ENCODE measurements at places on chromosomes 6 and 20. TPM values are rescaled to one million over a fixed set of nuclear protein-coding genes. Genes with fewer than 3 reads are reported as not detected.

CST4 gene
- not detected for total RNA-seq

TRPC4AP gene
- total RNA-seq, result 48.8 TPM

ETV7 gene
- 2.5 TPM for total RNA-seq

- DNase-seq, result no peak
- no peaks in the 10 kb centered on the region for H3K27me3 ChIP-seq
- H3K36me3 ChIP-seq, result no peaks in the 10 kb centered on the region
- peaks cover 3% of the 10 kb centered on the region for H3K4me1 ChIP-seq
Observed at GRCh38 chr20:33299111-33299603, 16.1 kb downstream of the BPIFB1 start.

- H3K27ac ChIP-seq, result no peak overlapping the region
- no peaks in the 10 kb centered on the region for H3K36me3 ChIP-seq
- no peak for DNase-seq
- H3K27me3 ChIP-seq, result no peaks in the 10 kb centered on the region
- no peaks in the 10 kb centered on the region for H3K4me1 ChIP-seq
Observed at GRCh38 chr6:107550241-107550840, 60.4 kb downstream of the SOBP start.

GRCh38 chr6:132888701-132889100 lies 74.3 kb downstream of the RPS12 start:
- no peaks in the 10 kb centered on the region for H3K4me1 ChIP-seq
- H3K36me3 ChIP-seq, result no peaks in the 10 kb centered on the region
- no peak overlapping the region for H3K4me3 ChIP-seq
- H3K27ac ChIP-seq, result no peak overlapping the region
- no peaks in the 10 kb centered on the region for H3K27me3 ChIP-seq

DNA sequence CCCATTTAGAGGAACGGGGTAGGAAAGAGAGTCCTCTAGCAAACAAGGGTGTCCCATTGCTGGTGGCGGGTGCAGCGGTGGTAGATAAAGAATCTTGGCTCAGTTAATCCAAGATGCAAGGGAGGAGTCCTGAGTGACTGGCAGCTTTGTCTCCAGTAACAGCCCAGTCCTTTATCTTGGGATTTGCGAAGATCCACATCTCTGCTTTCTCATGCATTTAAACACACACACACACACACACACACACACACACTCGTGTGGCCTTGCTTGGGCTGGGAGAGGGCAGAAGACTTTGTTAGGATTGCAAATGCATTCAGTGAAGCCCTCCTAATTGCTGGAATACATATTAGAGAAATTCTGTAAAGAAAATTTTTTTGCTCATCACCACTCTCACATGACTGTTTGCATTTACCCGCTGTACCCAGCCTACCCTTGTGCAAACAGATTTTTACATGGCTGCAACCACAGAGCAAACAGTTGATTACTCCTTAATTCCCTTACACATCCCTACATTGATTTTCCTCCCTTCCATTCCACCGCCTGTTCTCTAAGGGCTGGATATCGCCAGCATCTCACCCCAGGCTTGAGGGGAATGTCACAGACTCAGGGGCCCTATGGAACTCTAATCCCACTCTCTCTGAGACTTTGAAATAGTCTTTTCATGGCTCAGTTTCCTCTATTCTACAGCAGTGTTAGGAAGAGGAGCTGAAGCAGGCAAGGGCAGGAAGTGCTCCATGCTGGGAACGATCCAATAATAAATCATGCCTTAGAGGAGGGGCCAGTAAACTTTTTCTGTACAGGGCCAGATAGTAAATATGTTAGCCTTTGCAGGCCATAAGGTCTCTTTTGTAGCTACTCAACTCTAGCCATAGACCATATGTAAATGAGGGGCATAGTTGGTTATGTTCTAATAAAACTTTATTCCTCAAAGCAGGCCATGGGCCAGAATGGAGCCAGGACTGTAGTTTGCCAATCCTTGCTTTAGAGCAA lies 3.5 kb downstream of the C6orf132 start:
- H3K4me3 ChIP-seq, result peak overlapping the region; percentile 4
- H3K4me1 ChIP-seq, result peaks cover 81% of the 10 kb centered on the region
- peak overlapping the region; percentile 98 for H3K27ac ChIP-seq
- no peak for DNase-seq
- no peaks in the 10 kb centered on the region for H3K27me3 ChIP-seq

GRCh38 chr6:35611240-35611639 lies 77.5 kb downstream of the FKBP5 start:
- peaks cover 32% of the 10 kb centered on the region for H3K4me1 ChIP-seq
- H3K4me3 ChIP-seq, result no peak overlapping the region
- H3K27ac ChIP-seq, result no peak overlapping the region
- peaks cover 96% of the 10 kb centered on the region for H3K36me3 ChIP-seq

DNA sequence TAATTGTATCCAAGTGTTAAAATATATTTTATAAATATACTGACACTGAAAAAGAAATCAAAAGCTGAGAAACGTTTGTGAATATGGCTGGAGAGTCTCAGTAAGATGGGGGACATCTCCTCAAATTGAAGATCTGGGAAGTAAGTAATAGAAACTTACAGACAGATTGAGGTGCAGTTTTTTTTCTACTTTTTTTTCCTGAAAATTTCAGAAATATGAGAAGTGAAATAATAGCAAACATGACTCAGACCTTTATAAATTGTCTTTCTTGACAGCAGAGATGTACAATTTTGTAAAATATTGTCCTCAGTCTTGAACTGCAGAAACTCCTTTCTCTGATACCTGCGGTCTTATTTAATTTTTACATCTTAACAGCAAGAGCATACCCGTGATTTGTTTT lies 347.1 kb downstream of the UTRN start:
- no peaks in the 10 kb centered on the region for H3K27me3 ChIP-seq
- no peak for DNase-seq
- no peaks in the 10 kb centered on the region for H3K4me1 ChIP-seq
- no peak overlapping the region for H3K27ac ChIP-seq
- no peak overlapping the region for H3K4me3 ChIP-seq
- peaks cover 4% of the 10 kb centered on the region for H3K36me3 ChIP-seq

DNA sequence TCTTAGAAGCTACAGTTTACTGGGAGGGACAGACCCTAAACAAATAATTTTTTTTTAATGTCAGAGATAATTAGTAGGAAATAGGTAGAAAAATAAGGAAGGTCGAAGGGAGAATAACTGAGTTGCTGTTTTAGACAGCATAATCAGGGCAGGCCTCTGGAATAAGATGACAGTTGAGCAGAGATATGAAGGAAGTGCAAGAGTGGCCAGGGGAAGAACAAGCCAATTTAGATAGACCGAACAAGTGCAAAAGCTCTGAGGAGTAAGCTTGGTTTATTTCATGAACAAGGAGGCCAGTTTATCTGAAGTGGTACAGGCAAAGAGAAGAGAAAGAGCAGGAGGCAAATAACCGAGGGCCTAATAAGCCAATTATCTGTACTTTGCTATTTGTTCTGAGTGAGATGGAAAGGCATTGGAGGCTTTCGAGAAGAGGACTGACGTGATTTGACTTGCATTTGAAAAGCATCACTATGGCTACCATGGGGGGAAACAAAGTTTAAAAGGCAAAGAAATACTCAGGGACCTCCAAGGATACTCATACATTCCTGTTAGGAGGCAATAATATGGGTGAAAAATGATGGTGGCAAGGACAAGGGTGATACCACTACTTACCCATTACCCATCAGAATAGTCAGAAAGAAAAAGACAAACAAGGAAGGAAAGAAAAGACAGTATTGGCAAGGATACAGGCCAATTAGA lies 19.7 kb downstream of the PROCR start:
- DNase-seq, result no peak
- H3K4me1 ChIP-seq, result no peaks in the 10 kb centered on the region
- no peak overlapping the region for H3K27ac ChIP-seq
- no peak overlapping the region for H3K4me3 ChIP-seq
- H3K27me3 ChIP-seq, result no peaks in the 10 kb centered on the region

DNA sequence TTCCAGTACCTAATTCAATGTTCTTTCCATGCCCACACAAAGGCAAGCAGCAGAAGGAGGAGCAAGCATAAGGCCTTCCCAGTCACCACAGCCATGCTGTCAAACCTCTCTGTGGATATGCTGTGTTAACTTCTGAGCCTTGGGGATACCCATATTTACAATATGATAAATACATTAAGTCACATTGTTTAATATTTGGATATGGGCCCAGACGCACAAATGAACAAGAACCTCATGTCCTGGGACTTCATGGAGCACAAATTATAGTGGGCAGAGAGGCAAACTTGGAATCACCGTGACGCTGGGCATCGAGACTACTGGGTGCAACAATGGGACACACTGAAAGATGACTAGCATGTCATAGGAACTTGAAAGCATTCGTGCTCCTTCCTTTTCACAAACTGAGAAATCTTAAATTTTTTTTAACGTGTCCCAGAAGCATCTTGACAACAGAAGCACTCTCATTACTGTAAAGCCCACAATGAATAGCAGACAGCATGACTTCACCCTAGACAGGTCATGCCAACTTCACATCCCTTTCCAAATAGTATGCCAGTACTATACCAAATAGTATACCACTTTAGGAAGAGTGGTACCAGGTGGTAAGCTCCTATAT lies 16.0 kb downstream of the SOD2 start:
- no peak for DNase-seq
- H3K36me3 ChIP-seq, result peaks cover 41% of the 10 kb centered on the region
- H3K4me3 ChIP-seq, result no peak overlapping the region
- H3K27ac ChIP-seq, result no peak overlapping the region
- H3K27me3 ChIP-seq, result no peaks in the 10 kb centered on the region
- no peaks in the 10 kb centered on the region for H3K4me1 ChIP-seq

- H3K36me3 ChIP-seq, result no peaks in the 10 kb centered on the region
- no peak overlapping the region for H3K4me3 ChIP-seq
- no peaks in the 10 kb centered on the region for H3K27me3 ChIP-seq
- peaks cover 5% of the 10 kb centered on the region for H3K4me1 ChIP-seq
- no peak for DNase-seq
- H3K27ac ChIP-seq, result no peak overlapping the region
Observed at GRCh38 chr6:149343501-149343900, 26.0 kb downstream of the TAB2 start.

GRCh38 chr6:111779031-111779430 lies 94.2 kb downstream of the FYN start:
- DNase-seq, result no peak
- H3K4me1 ChIP-seq, result peaks cover 9% of the 10 kb centered on the region
- no peak overlapping the region for H3K4me3 ChIP-seq
- no peaks in the 10 kb centered on the region for H3K36me3 ChIP-seq

- no peaks in the 10 kb centered on the region for H3K27me3 ChIP-seq
- H3K36me3 ChIP-seq, result no peaks in the 10 kb centered on the region
Observed at GRCh38 chr6:106132153-106132698, 46.1 kb downstream of the PRDM1 start.

GRCh38 chr6:89186762-89187161 lies 30.4 kb downstream of the GABRR1 start:
- no peak overlapping the region for H3K27ac ChIP-seq
- no peaks in the 10 kb centered on the region for H3K36me3 ChIP-seq
- DNase-seq, result no peak
- H3K27me3 ChIP-seq, result no peaks in the 10 kb centered on the region

Measured in esophagus squamous epithelium (tissue), 5 donors.